T-helper 2 cell treated with Interferon-gamma antibody and Interleukin-4, amounts not matched to agents 5 μg/mL and 100 μg/mL, for 36 hours (primary cell): ENCODE measurements at places on chromosomes 5 and 9.
A peak's percentile ranks its signal among the peaks of the same experiment; 100 is the strongest.

DNA sequence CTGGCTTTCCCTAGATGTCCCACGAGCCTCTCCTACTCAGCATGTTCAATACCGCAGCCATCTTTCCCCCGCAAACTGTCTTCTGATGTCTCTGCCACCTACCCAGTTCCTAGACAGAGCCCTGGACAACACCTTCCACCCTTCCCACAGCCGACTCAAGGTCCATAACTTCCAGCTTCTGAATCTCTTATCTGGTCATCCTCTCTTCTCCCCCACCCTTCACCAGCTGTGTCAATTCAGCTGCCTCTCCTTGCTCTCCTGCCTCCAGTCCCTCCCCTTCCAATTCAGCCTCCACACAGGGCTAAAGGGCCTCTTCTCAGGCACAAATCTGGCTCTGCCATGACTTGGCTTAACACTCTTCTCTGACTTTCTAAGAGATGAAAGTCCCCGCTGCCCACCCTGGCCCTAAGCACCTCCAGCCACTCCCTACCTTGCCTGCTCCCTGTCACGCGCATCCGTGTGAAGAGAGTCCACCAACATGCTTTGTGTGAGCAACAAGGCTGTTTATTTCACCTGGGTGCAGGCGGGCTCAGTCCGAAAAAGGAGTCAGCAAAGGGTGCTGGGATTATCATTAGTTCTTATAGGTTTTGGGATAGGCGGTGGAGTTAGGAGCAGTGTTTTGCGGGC lies 25.2 kb downstream of the AQP7 start:
- H3K27ac ChIP-seq, result no peak overlapping the region
- peaks cover 6% of the 10 kb centered on the region for H3K4me1 ChIP-seq
- peaks cover 1% of the 10 kb centered on the region for H3K36me3 ChIP-seq

GRCh38 chr9:130898552-130898852 lies 1.9 kb upstream of the QRFP start:
- no peak overlapping the region for H3K27ac ChIP-seq
- no peaks in the 10 kb centered on the region for H3K27me3 ChIP-seq
- H3K4me1 ChIP-seq, result no peaks in the 10 kb centered on the region
- no peak for DNase-seq
- H3K4me3 ChIP-seq, result no peak overlapping the region

DNA sequence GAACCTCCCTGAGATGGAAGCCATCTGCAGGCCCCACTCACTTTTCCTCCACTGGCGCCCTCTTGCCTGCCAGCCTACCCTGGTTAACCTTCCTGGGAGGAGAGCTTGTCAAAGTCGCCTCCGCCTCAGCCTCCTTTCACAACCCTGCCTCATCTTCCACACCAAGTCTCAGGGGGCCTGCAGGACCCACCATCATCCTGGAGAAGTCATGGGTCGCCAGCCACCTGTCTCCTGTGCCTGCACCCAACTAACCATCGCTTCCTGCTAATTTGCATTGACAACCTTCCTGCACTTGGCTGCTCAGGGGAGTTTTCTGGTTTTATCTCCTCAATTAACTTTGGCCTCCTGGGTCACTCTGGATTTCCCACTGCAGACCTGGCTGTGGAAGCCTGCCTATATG lies 52.8 kb upstream of the GRHPR start:
- H3K27ac ChIP-seq, result no peak overlapping the region
- no peak overlapping the region for H3K4me3 ChIP-seq
- no peaks in the 10 kb centered on the region for H3K4me1 ChIP-seq
- no peak for DNase-seq
- peaks cover 3% of the 10 kb centered on the region for H3K27me3 ChIP-seq

DNA sequence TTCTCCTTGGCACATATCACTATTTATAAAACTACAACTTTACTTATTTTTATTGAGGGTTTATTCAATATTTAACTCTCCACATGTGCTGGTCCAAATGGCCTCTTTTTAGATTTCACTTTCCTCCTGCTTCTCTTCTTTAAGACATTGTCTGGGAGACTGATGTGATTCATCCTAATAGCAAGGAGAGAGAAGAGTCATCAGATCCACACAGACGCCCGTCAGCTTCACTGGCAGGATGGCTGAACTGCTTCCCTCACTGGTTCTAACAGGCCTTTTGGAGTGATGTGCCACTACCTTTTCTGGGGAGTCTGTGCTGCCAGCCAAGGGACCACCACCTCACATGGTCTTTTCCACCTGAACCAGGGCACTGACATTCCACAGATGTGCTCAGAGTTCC lies 16.5 kb upstream of the ROR2 start:
- no peaks in the 10 kb centered on the region for H3K36me3 ChIP-seq
- H3K27me3 ChIP-seq, result peaks cover 35% of the 10 kb centered on the region
- H3K27ac ChIP-seq, result no peak overlapping the region
- H3K4me3 ChIP-seq, result no peak overlapping the region

DNA sequence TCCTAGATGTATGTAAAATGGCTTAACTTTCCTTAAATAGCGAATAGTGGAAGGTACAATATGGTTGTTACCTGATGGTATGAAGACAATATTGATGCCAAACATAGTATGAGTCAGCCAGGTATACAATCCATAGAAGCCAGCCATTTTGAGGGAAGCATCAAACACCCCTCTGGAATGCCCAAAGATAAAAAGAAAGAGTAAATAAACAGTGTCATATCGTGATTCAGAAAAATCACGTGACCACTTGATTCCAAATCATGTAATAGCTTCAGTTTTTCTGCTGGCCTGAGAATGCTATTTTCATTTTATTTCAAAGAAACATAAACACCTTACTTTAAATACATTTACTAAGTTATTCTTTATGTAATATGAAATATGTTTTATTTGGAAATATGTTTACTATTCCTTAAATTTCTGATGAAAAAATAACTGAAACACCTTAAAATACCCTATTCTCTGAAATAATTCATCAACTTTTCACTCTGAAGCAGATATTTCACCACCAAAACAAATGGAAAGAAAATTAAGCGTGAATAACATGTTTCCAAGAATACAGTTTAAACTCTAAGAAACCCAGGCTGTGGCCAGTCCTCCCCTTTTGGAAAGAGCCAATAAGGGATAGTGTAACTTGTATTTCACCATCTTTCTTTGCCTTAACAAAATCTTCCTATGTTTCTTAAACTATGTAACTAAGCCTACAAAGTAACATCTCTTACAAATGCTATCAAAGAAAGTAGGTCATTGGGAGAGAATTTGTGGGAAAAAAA lies 24.8 kb upstream of the CTNNAL1 start:
- no peaks in the 10 kb centered on the region for H3K27me3 ChIP-seq
- H3K4me3 ChIP-seq, result no peak overlapping the region
- H3K4me1 ChIP-seq, result peaks cover 3% of the 10 kb centered on the region
- H3K36me3 ChIP-seq, result peaks cover 46% of the 10 kb centered on the region
- no peak overlapping the region for H3K27ac ChIP-seq

DNA sequence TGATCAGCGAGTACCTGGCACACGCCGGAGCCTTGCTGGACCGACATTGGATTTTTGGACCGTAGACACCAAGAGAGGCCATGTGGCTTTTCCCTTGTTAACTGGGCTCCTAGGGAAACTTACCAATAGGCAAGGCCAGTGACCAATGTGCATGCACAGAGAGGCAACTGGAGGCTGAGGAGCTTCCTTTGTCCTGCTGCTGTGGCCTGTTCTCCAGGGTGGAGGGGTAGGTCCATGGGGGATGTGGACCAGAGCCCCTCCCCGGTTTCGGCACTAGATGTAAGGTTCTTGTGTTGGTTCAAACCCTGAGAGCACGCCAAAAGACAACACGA lies 34.8 kb upstream of the ANXA2R start:
- peaks cover 41% of the 10 kb centered on the region for H3K36me3 ChIP-seq
- DNase-seq, result no peak
- peaks cover 31% of the 10 kb centered on the region for H3K4me1 ChIP-seq
- H3K4me3 ChIP-seq, result no peak overlapping the region
- no peak overlapping the region for H3K27ac ChIP-seq

- DNase-seq, result no peak
- H3K4me3 ChIP-seq, result no peak overlapping the region
- H3K27ac ChIP-seq, result no peak overlapping the region
- no peaks in the 10 kb centered on the region for H3K4me1 ChIP-seq
- no peaks in the 10 kb centered on the region for H3K36me3 ChIP-seq
These were observed 4.8 kb downstream of the ANKRD34B start for GRCh38 chr5:80565330-80565729.

GRCh38 chr9:97830884-97831829 lies 21.9 kb upstream of the FOXE1 start:
- no peak overlapping the region for H3K27ac ChIP-seq
- DNase-seq, result no peak
- peaks cover 26% of the 10 kb centered on the region for H3K27me3 ChIP-seq
- no peak overlapping the region for H3K4me3 ChIP-seq

DNA sequence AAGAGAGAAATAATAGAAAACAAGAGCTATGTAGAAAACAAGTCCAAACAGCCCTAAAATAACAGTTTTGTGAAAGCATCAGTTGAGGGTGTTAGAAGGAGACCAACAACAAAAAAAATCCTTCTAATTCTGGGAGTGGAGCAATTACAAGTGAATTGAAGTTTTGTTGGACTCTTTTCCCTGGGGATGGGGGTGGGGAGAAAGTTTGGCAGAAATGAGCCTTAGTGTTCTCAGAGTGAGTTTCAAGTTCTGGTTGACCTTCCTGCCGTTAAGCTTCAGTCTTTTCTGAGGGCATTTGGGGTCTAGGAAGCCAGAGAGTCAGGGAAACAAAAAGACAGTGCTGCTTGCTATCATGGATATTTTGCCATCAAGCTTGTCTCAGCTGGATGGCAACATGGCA lies 106.3 kb upstream of the TRIM32 start:
- H3K4me1 ChIP-seq, result no peaks in the 10 kb centered on the region
- no peak for DNase-seq
- H3K4me3 ChIP-seq, result no peak overlapping the region
- no peaks in the 10 kb centered on the region for H3K36me3 ChIP-seq
- H3K27me3 ChIP-seq, result no peaks in the 10 kb centered on the region
- no peak overlapping the region for H3K27ac ChIP-seq

GRCh38 chr5:93601802-93602155 lies 18.8 kb downstream of the NR2F1 start:
- no peaks in the 10 kb centered on the region for H3K4me1 ChIP-seq
- H3K27me3 ChIP-seq, result peaks cover 37% of the 10 kb centered on the region
- no peak overlapping the region for H3K27ac ChIP-seq
- H3K36me3 ChIP-seq, result no peaks in the 10 kb centered on the region
- no peak overlapping the region for H3K4me3 ChIP-seq
- no peak for DNase-seq

DNA sequence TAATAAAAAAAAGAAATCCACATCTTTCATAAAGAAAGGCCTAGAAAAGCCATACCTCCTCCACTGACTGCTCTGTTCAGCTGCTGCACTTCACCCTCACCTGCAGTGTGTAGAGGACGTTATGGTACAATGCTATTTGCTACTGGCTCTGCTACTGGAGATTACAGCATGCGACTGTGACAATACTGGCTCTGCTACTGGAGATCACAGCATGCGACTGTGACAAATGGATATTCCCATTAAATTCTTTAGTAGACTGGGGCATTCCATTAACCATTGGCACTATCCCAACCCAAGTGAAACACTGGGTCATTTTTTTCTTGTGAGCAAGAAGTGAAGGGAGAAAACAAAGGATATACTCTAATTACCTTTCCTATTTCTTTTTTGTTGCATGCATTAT lies 1063.5 kb upstream of the DMAC1 start:
- DNase-seq, result no peak
- H3K27me3 ChIP-seq, result peaks cover 28% of the 10 kb centered on the region
- H3K27ac ChIP-seq, result no peak overlapping the region
- no peaks in the 10 kb centered on the region for H3K4me1 ChIP-seq
- H3K4me3 ChIP-seq, result no peak overlapping the region
- no peaks in the 10 kb centered on the region for H3K36me3 ChIP-seq

DNA sequence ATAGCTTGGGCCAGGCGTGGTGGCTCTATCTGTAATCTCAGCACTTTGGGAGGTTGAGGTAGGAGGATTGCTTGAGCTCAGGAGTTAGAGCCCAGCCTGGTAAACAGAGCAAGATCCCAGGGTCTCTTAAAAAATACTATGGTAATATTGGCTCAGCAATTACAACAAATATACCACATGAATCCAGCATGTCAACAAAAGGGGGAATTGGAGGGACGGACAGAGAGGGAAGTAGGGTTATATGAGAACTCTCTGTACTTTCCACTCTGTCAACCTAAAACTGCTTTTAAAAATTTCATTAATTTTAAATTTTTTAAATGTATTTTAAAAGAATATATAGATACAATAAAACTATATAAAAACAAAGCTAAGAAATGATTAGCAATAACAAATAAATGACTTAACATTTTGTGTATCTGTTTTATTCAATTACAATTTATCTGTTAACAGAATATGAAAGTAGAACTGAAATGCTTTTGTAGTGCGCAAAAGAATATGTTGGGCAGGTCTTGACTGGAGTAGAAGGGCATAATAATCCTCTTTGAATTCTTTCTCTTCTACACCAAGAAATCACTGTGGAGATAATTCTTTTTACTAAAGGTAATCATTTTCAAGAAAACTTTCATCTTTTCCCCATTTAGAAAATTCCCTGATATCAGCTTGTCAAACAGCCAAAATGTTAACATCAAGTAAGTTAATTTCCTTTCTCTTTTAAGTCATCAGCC lies 12.9 kb upstream of the CDC42SE2 start:
- peak overlapping the region; percentile 97 for H3K27ac ChIP-seq
- peaks cover 44% of the 10 kb centered on the region for H3K4me1 ChIP-seq
- peaks cover 13% of the 10 kb centered on the region for H3K36me3 ChIP-seq
- H3K27me3 ChIP-seq, result no peaks in the 10 kb centered on the region
- peak overlapping the region; percentile 93 for H3K4me3 ChIP-seq

GRCh38 chr9:133237035-133237731 lies 28.1 kb upstream of the OBP2B start:
- H3K27ac ChIP-seq, result no peak overlapping the region
- H3K4me1 ChIP-seq, result peaks cover 12% of the 10 kb centered on the region
- no peak overlapping the region for H3K4me3 ChIP-seq
- no peak for DNase-seq

GRCh38 chr5:142421228-142421617 lies 96.4 kb upstream of the SPRY4 start:
- peaks cover 30% of the 10 kb centered on the region for H3K4me1 ChIP-seq
- no peak for DNase-seq
- peak overlapping the region; percentile 57 for H3K4me3 ChIP-seq
- no peak overlapping the region for H3K27ac ChIP-seq
- H3K27me3 ChIP-seq, result peaks cover 3% of the 10 kb centered on the region
- H3K36me3 ChIP-seq, result no peaks in the 10 kb centered on the region

- H3K27ac ChIP-seq, result no peak overlapping the region
- DNase-seq, result no peak
- peaks cover 2% of the 10 kb centered on the region for H3K4me1 ChIP-seq
- H3K36me3 ChIP-seq, result no peaks in the 10 kb centered on the region
These were observed 20.0 kb upstream of the NPM1 start for GRCh38 chr5:171367424-171368370.

DNA sequence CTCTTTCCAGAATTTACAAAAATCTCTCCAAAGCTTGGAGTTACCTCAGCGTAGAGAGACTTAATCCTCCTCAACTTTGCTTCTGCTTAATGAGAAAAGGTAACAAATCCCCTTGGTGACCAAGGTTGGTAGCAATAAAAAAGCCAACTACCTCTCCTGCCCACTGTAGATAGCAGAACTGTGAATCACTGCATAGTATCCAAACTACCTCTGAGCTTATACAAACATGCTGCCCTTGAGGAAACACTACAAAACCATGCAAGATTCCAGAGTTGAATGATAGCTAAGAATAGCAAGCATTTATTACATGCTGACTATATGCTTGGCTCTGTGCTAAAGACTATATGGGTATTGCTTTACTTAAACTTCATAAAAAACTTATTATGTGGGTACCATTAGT lies 2.8 kb upstream of the ADAMTS12 start:
- peaks cover 53% of the 10 kb centered on the region for H3K27me3 ChIP-seq
- H3K4me3 ChIP-seq, result no peak overlapping the region
- DNase-seq, result no peak
